Activated T-cell treated with anti-CD3 and anti-CD28 coated beads, Interleukin-2, amount 50 U/mL, for 24 hours (primary cell): ENCODE measurements at places on chromosomes 16 and 17.

- no peak for DNase-seq
These were observed 839 bp upstream of the METRN start for GRCh38 chr16:714079-714478.

GRCh38 chr16:18834864-18835263 lies 33.5 kb upstream of the ARL6IP1 start:
- no peak for DNase-seq

DNA sequence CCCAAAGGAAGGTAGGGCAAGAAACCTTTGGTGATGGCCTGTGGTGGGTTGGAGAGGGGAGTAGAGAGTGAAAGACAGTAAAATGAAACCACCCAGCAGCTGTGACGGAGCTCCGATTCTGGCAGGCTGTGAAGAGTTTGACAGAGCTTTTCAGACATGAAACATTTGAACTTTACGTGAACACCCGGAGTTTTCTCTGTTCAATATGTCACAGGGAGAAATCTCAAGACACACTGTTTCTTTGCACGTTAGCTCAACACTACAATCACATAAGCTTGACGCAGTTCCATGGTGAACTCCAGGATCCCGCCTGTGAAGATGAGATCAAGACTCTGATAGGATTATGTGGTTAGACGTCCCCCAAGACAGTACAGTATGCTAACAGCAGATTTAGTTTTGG lies 79.6 kb upstream of the CDH11 start:
- no peak for DNase-seq

DNA sequence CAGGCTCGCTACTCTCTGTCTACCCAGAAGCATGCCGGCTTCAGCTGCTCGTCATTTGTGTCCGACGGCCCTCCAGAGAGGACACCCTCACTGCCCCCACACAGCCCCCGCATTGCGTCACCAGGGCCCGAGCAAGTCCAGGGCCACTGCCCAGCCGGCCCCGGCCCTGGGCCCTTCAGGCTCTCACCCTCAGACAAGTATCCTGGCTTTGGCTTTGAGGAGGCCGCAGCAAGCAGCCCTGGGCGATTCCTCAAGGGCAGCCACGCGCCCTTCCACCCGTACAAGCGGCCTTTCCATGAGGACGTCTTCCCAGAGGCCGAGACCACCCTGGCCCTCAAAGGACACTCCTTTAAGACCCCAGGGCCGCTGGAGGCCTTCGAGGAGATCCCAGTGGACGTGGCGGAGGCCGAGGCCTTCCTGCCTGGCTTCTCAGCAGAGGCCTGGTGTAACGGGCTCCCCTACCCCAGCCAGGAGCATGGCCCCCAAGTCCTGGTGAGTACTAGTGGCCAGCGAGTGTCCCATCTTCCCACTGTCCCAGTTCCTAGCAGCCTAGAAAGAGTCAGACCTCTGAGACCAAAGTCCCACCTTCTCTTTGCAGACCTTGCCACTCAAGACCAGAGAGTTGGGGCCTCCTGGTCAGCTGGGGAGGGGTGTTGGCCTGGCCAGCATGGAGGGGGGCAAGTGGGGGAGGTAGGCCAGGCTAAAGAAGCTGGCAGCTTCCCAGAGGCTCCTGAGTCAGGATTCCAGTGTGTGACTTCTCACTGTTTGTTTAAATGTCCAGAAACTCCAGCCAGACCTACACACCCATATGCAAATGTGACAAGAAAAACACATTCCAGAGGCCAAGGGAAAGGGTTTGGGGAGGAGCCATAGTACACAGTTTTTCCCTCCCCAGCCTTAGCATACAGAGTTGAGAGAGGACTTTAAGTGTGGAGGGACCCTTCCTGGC lies 18.6 kb downstream of the FOXN1 start:
- DNase-seq = no peak

GRCh38 chr16:1443403-1443973 lies 868 bp downstream of the CCDC154 start:
- DNase-seq = no peak
